ENCODE measurements at places on chromosomes 1 and 21.

DNA sequence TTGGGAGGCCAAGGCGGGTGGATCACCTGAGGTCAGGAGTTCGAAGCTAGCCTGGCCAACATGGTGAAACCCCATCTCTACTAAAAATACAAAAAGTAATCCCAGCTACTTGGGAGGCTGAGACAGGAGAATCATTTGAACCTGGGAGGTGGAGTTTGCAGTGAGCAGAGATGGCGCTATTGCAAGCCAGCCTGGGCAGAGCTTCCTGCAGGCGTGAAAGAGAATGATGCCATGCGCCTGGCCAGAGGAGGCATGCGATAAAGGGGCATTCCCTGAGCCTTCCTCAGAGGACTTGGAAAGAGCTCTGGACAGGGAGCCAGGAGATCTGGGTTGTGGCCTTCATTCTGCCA is 3.2 kb downstream of the E2F2 start:
- DNase-seq: no peak

DNA sequence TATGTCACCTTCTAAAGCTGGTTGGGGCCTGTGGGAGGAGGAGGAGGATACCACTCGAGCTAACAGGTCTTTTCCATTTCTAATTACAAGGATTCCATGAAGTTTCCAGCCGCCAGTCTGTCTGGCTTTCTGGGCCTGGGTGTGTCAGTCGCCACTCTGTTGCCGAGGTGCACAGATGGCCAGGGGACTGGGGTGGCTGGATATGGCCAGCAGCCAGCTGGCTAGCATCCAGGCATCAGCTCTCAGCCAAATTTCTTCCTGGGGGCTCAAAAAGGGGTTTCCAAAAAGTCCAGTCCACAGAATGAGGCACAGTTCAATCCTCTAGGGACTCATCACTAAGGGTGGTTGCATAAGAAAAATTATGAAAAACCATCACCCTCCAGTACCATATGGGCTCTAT is 32.4 kb downstream of the ITPKB start:
- DNase-seq: no peak

DNA sequence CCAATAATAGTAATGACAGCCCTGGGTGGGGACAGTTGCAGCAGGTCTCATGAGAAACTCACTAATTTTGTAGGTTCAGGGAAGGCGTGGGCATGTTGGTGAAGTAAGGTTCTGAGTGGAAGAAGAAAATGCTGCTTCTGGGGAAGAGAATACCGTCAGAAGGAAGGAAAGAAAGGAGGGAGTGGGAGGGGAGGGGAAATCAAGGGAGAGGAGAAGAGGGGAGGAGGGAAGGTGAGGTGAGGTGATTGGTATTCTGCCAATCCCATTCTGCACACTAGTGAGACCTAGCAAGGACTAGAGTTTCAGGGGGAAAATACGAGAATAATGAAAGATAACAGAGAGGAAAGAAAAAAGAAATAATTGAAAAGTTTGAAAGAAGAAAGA is 32.4 kb upstream of the MGST3 start:
- no peak for DNase-seq

DNA sequence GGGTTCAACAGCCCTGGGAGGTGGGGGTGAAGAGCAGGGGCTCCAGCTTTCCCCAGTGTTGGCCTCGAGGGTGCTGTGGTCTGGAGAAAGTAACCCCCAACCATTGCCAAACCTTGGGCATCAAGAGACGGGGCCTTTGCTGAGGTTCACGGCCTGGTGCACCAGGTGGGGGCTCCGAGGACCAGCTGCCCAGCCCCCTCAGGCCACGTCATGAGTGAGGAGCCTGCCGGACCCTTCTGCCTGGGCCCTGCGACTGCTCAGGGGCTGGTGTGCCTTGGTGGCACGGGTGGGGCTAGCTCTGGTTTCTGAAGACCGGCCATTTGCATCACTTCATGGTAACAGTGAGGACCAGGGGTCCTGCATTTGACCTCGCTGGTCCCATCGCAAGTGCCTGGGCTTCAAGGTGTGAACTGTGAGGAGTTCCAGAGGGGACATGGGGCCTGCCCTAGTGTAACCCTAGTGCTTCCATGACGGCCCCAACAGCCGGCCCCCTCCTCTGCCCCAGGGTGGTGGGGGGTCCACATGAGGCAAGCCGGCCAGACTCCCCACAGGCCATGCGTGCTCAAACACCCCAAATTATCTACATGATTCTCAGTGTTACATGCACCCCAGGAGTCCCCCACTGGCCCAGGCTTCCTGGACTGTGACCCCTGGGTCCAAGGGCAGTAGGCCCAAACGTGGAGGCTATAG is 13.5 kb downstream of the MORN1 start:
- DNase-seq: no peak

DNA sequence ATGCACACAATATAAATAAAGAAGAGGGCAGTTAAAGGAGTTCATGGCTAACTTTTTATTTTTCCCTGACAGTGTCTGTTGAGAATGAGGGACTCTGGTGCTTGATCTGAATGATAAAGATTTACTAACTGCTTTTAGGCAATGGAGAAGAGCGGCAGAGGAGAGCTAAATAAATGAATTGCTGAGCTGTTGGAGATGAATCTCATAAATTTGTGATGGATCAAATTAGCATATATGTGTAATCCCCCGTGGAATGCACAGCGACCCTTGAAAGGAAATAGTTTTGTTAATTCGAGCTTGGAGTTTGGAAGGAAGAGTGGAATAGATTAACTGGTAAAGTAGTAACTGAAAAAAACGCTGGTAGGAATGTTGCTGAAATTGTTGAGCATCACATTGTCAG is 40.2 kb downstream of the HMCN1 start:
- DNase-seq: no peak

GRCh38 chr1:48794816-48795215 is 18.1 kb upstream of the BEND5 start:
- no peak for DNase-seq

- DNase-seq: no peak
These were observed 304.3 kb upstream of the PLD5 start for GRCh38 chr1:242828828-242829227.

DNA sequence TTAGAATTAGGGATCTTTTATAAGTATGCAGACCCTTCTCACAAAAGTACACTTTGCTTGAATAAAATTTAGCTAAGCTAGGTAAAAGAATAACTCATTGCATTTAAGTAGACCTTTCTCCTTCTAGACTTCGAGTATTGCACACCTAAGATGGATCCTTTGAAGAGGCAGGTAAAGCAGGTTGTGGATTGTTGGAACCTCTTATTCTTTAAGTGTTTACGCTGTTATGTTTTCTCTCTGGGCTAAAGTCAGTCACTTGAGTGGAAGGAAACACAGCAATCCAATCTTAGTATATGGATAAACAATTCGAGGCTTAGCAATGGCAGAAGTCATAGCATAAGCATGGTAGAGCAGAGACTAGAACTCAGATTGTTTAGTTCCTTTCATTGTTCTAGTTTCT is 11.4 kb downstream of the MAGI3 start:
- DNase-seq: no peak

DNA sequence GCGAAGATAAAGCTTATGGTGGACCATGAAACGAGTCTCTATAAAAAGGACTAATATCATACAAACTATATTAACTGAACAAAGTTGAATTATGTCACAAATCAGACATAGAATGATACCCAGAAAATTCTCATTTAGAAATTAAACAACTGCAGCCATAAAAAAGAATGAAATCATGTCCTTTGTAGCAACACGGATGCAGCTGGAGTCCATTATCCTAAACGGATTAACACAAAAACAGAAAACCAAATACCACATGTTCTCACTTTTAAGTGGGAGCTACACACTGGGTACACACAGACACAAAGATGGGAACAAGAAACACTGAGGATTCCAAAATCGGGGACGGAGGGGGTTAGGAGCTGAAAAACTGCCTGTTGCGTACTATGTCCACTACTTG is 11.5 kb downstream of the COP1 start:
- no peak for DNase-seq

- no peak for DNase-seq
These were observed 156.0 kb upstream of the TIAM1 start for GRCh38 chr21:31500071-31500470.

- DNase-seq: no peak
These were observed 72.5 kb upstream of the VAMP3 start for GRCh38 chr1:7698641-7699040.

DNA sequence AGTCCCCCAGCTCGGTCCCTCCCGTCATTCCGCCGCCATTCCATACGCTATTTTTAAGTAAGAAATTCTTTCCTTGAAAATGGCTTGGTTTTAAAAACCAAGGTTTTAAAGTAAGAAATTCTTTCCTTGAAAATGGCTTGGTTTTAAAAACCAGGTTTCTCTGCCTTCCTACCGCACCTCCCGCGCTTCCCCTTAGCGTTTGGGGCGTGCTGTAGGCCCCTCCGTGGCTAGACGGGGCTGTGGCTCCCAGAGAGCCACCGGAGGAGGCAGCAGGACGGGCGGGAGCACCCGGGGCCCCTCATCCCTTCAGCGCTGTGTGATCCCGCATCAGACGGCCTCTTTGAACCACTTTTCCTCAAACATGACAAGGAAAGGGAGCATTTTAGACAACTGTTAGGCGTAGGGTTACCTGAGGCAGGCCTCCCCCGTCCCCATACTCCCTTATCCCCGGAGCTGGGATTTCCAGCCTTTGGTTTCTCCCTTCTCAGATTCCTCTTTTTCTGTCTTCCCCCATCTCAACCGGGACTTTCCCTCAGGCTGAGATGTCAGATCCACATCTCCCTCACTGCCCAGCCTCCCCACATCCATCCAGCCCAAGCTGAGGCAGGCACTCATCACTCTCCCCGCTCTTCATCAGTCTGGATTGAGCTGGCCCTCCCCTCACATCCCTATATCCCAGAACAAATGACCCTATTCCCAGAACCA is 541 bp upstream of the CD58 start:
- DNase-seq: no peak

GRCh38 chr1:174999936-175000696 is at the start of gene CACYBP:
TSS of gene CACYBP (plus strand) at chr1:174999947. CDS start at chr1:175000181, 234 bp downstream.
- DNase-seq: no peak

GRCh38 chr1:81834921-81835698 is 34.4 kb downstream of the ADGRL2 start:
- DNase-seq: no peak
